ENCODE measurements at places on chromosomes 2 and 18. TPM values are rescaled to one million over a fixed set of nuclear protein-coding genes. Genes with fewer than 3 reads are reported as not detected.
A peak's percentile ranks its signal among the peaks of the same experiment; 100 is the strongest.

DNA sequence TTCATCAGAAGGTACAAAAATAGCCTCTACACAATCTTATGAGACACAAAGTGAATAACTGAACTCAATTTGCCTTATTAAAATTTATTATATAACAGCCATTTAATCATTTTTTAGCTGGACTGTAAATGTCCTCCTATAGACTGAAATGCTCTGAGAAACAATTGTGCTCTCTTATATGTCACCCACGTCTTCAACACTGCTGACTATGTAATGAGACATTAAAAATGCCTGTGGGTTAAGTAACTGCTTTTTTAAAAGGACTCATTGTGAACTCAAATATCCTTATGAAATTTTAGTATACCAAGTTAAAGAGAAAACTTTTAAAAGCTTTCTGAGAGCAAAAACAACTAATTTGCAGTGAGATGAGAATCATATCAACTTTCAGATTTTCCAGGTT, 10.4 kb upstream of the GALNT1 start:
- DNase-seq: no peak

DNA sequence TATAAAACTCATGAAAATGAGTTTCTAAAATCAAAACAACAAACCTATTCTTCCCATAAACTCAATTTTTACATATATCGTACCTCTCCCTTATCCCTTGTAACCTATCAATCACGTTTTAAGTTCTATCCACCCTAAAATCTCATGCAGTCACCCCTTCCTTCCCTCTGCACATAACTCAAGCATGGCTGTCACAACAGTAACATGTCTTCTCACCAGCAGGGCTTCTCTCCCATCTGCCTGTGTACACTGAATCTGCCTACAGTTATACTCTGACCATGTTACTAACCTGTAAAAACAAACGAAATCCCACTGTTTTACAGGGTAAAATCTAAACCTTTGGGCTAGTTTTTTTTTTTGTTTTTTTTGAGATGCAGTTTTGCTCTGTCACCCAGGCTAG, 68.2 kb downstream of the MAP4K3 start:
- no peak for DNase-seq

- no peak for DNase-seq
These were observed 3.8 kb upstream of the RPS7 start for GRCh38 chr2:3571284-3571683.

DNA sequence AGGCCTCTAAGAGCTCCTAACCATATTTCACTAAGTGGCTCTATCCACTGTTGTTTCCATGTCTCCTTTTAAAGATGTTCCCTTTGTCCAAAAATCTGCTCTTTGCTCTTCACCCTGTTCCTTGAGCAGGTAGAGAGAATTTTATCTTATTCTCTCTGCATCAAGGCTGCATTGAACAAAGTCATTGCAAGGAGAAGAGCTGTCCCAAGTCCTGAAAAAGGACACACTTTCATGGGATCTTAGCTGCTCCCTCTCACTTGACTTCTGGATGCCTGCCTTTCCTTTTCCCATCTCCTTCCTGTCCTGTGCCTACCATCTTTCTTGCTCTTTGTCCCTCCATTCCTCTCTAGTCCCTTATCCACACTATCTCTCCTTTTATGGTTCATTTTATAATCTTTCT, 235.2 kb upstream of the THSD7B start:
- DNase-seq: no peak

DNA sequence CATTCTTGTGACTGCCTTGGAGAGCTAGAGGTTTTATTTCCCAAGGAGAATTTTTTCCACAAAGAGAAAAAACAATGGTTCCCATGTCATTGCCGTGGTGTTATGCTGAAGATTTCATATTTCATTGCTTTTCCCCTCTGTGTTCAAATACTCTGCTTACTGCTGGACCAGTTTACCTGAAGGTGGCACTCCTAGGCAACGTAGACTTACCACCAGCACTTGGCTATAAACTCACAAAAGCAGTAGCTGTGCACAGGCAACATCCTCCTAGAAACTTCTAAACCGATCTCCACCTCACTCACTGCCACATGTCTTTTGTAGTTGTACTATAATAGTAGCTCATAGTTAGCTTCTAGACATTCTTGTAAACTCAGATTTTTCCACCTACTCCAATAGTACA, 1319.7 kb upstream of the CRIM1 start:
- DNase-seq: no peak

FAM168B gene
- polyA plus RNA-seq: 30.1 TPM

DNA sequence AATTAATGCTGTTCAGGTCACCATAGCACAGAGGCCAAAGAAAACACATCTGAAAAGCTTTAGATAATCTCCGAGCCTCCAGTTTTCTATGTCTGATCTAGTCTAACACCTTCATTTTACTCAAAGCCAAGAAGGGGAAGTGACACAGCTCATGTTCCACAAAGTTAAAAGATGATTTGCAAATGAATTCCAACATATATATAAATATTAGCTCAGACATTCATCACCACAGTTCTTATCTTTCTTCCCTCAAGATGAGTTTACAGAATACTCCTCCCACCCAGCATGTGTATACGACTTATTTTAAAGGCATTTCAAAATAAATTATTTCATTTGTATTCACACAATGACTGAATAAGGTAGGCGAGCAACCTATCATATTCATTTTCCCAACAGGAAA, 82.4 kb downstream of the AAK1 start:
- no peak for DNase-seq

- peak; percentile 90 for DNase-seq
These were observed 40.1 kb downstream of the SLC4A1AP start for GRCh38 chr2:27703638-27704341.

- DNase-seq: peak; percentile 72
These were observed 676 bp downstream of the KLHL23 start for GRCh38 chr2:169734169-169734847.

CCDC148 gene
- polyA plus RNA-seq: not detected

- no peak for DNase-seq
These were observed 72.2 kb upstream of the L3MBTL4 start for GRCh38 chr18:6486764-6487426.

- DNase-seq: no peak
These were observed 101.7 kb upstream of the ZSWIM2 start for GRCh38 chr2:186950694-186951093.

GRCh38 chr2:172204309-172204708, 101.6 kb upstream of the DLX2 start:
- DNase-seq: no peak

LRRTM1 gene
- not detected for polyA plus RNA-seq

SERPINB3 gene
- 46.5 TPM for polyA plus RNA-seq

GRCh38 chr2:170224692-170225294, 46.8 kb downstream of the MYO3B start:
- DNase-seq: no peak

UPP2 gene
- polyA plus RNA-seq: not detected

DNA sequence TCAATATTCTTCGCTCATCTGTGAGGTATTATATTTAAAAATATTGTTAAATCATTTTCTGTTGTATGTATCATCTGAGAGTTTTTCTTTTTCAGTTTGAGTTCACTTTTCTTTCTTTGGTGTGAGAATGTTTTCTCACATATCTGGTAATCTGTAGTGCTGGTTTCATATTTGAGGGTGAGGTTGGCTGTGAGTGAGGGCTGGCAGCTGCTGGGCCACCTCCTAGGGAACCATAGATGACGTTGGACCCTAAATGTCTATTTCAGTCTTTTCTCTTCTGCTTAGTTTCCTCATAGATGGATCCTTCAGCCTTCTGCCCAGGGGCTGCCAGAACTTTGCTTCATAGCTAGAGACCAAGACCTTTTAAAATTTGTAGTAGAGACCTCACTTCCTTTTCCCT, 33.5 kb downstream of the MGAT5 start:
- no peak for DNase-seq

- DNase-seq: no peak
These were observed 665.2 kb upstream of the NRXN1 start for GRCh38 chr2:51697095-51697494.

- no peak for DNase-seq
These were observed 413.8 kb downstream of the FBXO15 start for GRCh38 chr18:73733806-73734314.

EML4 gene
- polyA plus RNA-seq: 13.3 TPM

ELOA2 gene
- not detected for polyA plus RNA-seq

BMP10 gene
- not detected for polyA plus RNA-seq

DNA sequence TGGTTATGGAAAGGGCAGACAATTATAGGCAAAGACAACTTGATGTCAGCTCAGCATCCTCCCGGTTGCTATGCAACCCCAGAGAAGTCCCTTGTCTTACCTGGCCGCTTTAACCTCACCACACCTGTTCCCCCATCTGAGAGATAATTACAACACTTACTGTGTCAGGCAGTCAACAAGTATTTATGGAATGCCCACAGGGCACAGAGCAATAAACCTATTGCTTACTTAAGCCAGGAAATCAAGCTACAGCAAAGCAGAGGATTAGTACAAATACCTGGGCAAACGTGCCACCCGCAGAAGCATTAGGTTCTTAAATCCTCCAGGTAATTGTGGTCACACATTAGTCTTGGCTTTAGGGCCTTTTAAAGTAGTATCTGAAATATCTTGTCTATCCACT, 320.4 kb upstream of the REV1 start:
- no peak for DNase-seq

GRCh38 chr2:101399021-101399799, 11.9 kb upstream of the CREG2 start:
- no peak for DNase-seq

DNA sequence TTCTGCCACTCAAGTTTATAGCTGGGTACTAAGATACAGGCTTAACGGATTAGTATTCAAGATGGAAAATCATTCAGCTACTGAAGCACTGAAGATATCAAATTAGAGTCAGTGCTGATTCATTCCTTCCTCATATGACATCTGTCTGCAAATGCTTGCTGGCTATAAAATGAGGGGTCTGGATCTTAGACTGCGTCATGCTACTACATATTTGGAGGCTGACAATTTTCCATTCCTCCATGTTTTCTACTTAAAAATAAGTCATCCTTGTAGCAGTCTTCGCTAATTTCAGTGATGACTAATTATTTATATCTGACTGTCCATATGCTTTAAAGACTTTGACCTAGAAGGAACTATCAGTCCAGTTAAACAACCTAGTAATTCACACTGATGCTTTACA, 233.4 kb downstream of the RIT2 start:
- no peak for DNase-seq

DNA sequence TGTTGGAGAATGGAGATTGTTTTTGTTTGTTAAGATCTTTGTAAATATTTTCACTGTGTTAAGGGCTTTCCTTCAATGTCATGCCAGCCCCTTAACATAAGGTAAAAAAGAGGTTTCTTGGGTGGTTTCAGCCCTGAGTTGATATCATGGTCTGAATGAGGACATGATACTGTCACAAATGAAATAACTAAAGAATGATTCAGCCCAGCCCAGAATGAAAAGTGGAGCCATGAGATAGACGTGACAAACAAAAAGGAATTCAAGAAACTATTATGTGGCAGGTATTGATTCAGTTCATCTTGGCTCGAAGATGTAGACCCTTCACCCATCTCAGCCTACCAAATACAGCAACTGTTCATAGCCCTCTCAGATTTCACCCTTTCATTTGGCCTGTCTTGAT, 88.6 kb upstream of the TTN start:
- DNase-seq: no peak

- no peak for DNase-seq
These were observed 771.7 kb upstream of the SALL3 start for GRCh38 chr18:78207942-78208341.

WNT10A gene
- polyA plus RNA-seq: 6.7 TPM

DNA sequence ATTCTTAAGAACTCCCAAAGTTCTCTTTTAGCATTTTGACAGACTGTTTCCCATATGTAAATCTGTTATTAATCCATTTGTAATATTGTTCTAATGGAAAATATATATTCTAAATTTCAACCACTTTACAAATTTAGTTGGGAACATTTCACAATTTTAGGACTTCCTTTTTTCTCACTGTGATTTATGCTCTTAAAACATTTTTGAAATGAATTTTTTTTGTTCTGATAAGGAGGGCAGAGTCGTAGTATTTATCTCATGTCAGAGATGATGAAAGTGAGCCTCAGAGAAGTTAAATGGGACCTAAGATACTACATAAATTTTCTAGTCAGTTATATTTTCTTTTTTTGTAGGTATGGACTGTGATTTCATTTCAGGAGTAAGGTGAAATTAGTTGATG, 26.6 kb downstream of the RASGRP3 start:
- no peak for DNase-seq

- DNase-seq: no peak
These were observed 26.9 kb upstream of the SLC66A3 start for GRCh38 chr2:11128243-11128951.

DNA sequence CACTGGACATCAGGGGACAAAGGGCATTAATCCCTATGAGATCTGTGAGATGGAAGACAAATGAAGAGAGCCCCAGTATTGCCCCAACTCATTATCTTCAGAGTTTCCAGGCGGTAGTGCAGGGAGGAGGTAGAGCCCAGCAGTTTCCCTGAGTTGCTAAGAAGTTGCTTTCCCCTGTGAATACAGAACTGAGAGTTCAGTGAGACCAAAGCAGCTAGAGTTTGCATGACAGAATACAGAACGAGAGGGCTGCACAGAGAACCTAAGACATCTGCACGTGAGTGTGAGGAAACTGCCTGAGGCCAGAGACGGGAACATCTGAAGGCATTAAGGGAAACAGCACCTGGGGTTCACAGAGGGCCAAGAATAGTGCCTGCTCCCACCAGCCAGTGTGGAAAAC, 18.1 kb upstream of the PGAP1 start:
- DNase-seq: no peak
